ENCODE measurements at places on chromosomes 2 and 18.

- DNase-seq, result no peak
These were observed 34.3 kb downstream of the NETO1 start for GRCh38 chr18:72833471-72833870.

DNA sequence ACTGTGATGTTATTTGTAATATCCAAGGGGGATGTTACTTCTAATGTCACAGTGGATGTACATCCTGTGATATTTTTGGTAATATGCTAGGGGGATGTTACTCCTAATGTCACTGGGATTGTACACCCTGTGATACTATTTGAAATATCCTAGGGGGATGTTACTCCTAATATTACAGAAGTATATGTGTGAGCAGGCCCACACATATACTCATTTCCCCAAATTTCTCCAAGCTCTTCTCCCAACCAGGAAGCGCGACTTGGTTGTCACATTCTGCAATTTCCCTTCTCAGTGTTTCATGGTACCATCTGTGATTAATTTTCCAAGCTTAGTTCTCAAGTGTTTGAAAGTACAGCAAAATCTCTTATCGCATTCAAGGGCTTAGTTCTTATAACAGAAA, 29.5 kb upstream of the CHN1 start:
- no peak for DNase-seq

- no peak for DNase-seq
These were observed 134.8 kb downstream of the TCF4 start for GRCh38 chr18:55453186-55453585.

- no peak for DNase-seq
These were observed 44.1 kb downstream of the KLHL29 start for GRCh38 chr2:23429036-23429435.

- no peak for DNase-seq
These were observed 518.0 kb downstream of the CNTNAP5 start for GRCh38 chr2:124542932-124543640.

GRCh38 chr2:215461836-215462532, 26.1 kb upstream of the FN1 start:
- DNase-seq, result no peak

GRCh38 chr18:23926571-23926970, 88.0 kb upstream of the TTC39C start:
- no peak for DNase-seq

DNA sequence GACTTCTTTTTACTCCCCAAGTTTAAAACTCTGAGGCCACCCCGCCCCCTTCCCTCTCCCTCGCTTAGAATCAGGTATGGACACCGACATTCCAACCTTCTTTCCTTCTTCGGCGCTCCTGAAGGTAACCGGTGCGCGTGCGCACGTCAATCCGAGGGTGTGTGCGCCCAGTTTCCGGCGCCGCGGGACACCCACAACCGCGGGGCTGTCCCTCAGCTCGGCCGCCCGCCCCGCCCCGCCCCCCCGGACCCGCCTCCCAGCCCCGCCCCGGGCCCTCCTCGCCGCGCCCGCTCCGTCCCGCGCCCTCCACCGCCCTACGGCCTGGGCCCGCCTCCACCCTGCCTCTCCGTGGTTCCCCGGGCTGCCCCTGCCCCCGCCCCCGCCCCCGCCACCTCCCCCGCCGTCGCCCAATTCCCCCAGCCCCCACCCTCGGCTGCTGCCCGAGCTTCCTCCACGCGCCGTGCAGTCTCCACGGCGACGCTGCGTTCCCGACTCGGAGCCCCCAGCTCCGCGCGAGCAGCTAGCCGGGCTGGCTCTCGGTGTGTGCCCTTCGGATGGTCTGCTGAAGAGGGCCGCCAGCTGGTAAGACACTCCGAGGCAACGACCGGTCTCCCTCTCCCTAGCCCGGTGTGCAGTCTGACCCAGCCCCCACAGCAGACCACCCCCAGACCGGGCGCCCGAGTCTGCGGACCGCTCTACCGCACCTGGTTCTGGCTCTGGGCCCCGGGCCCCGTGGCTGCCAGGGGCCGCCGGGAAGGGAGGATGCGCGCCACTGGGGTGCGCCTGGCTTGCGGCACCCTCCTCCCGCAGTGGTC, 635 bp downstream of the ERICH2 start:
- DNase-seq, result peak; percentile 43

- no peak for DNase-seq
These were observed 239.7 kb upstream of the FBXO11 start for GRCh38 chr2:48145845-48146452.

DNA sequence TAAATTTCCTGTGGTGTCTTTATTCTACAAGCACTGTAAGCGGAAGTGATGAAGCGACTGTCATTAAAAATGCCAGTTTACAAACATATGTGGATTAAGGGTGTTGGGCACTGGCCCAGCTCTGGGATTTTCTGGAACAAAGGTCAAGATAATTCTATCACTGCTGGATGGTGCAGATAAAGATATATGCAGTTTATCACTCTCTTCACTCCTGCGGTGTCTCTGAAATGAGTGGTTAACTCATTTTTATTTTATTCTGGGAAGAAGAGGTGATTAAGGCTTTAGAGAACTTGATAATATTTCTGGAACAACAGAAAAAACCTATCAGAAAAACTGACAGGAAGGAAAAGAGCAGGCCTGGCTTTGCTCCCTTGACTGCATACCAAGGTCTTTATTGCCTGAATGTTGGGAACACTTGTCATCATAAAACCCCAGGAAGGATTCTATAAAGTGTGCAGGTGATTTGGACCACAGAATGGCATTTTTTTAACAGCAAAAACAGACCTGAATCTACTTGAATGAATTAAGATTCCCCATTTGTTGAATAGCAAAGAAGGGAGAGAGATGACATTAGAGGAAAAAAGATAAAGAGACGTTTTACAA, 32.4 kb downstream of the ABCB11 start:
- no peak for DNase-seq

- DNase-seq, result no peak
These were observed 971.0 kb upstream of the CDH2 start for GRCh38 chr18:29147944-29148343.

- DNase-seq, result no peak
These were observed 2.1 kb downstream of the GBX2 start for GRCh38 chr2:236165842-236166795.

- DNase-seq, result no peak
These were observed 151.1 kb downstream of the MBP start for GRCh38 chr18:76981396-76981968.

DNA sequence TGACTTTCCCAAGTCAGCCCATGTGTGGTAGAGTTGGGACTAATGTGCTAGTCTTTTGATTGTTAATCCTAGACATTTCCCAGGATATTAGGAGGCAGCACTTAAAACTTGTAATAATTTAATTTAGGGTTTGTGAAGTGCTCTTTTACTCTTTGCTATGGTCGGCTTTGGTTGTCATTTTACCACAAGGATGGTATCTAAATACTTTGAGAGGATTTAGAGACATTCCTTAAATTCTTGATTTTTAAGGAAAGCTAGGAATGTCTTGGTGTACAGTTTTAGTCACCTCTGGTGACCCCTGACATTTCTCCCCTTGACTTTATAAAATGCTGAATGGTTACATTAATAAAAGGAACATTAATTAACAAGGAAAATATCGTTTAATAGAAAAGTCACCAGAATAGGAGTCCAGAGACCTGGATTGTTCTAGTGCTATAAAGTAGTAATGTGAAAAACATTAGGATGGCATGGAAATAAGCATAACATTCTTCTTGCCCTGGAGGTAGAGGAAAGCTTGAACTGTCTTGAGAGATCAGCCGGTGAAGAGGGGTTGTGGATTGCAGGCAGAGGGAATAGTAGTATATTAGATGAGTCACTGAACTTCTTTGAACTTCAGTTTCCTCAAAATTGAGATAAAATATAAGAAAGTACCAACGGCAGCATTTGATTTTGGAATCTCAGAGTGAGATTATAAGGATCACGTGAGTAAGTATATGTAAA, 209.2 kb downstream of the MCFD2 start:
- no peak for DNase-seq

- DNase-seq, result no peak
These were observed 8.6 kb upstream of the SEH1L start for GRCh38 chr18:12939162-12939561.

DNA sequence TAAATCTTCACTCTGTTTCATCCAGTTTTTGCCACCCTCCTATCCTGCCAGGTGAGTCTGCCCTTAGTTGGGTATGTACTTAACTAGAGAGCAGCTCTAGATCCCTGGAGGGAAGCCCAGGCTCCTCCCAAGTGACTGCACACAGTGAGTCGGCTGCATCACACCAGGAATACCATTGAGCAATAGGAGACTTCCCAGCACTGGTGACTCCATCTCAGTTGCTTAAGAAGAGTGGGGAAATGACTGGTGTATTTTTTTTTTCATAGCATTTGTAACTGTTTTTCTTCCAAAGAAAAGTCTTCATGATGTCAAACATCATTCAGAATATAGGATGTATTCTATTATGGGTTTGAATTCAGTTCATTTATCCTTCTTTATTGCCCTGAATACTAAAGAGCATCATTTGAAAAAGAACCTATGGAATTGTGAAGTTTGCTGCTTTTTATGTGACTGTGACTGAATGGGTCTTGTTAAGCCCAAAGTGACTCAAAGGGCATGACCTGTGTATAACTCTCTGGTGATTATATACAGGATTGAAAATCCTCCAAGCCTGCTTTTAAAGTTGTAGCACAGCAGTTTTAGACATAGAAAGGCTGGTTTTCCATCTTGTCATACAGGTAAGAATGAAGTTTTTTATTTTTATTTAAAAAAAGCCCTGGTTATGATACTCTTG, 84.3 kb downstream of the MAP3K20 start:
- DNase-seq, result no peak

GRCh38 chr2:146844226-146844990, 1000.4 kb upstream of the ACVR2A start:
- DNase-seq, result no peak

GRCh38 chr2:217076657-217077232, 216.9 kb upstream of the TNP1 start:
- no peak for DNase-seq

GRCh38 chr2:20108655-20109396, 57.4 kb upstream of the LAPTM4A start:
- no peak for DNase-seq

GRCh38 chr2:206083602-206084438, 2.2 kb downstream of the INO80D start:
- no peak for DNase-seq

GRCh38 chr18:77101410-77102258, 30.9 kb downstream of the MBP start:
- peak; percentile 45 for DNase-seq

DNA sequence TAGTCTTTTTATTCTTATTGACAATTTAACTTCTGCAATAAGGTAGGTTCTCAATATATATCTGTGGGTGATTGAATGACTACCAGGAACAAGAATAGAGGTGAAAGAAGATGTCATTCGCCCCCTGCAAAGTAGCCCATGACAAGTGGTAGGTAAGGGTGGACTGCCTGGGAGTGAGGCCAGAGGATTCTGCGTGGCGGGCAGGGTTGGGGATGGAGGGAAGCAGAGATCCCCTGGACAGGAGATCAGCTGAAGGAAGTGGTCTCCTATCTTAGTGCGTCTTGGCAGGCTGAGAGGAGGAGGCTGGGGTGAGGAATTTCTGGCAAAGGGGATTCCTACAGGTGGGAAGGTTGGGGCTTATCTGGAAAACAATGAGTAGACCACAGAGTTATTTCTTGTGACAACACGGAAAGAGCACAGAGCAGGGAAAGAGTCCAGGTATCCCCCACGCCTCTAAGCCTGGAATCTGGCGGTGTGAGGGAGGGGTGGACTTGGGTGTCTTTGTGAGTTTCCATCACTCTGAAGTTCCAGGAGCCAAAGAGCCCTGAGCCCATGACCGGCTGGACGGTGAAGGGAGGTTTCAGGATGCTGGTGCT, 21.5 kb upstream of the MYCN start:
- no peak for DNase-seq

- DNase-seq, result no peak
These were observed 35.3 kb upstream of the CAB39 start for GRCh38 chr2:230677201-230677946.

DNA sequence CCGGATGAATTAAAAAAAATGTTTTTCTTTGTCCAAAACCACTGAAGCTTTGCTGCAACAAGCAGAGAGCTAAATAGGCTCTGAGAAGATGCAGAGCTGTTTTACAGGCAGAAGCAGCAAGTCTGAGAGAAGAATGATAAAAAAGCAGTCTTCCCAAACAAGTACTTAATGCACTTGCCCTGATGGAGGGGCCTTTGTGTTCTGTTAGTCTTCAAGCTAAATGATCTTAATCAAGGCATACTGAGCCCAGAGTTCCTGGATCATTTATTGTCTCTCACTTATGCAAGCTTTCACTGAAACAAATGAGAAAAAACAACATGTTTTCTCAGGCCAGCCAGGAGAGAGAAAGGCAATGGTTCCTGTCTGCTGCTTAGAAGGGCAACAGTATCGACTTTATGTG, 152.5 kb downstream of the CLIP4 start:
- DNase-seq, result no peak

DNA sequence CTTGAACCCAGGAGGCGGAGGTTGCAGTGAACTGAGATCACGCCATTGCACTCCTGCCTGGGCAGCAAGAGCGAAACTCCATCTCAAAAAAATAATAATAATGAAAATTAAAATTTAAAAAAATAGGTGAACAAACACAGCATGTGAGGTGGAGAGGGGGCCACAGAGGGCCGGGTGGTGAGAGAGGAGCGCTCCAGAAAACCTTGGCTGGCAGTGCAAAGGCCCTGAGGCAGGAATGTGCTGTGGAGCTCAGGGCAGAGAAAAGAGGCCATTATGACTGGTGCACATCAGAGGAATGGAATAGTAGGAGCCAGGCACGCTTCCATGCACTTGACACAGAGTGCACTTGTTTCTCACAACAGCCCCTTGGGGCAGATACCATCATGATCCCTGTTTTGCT, 21.6 kb upstream of the SCLY start:
- DNase-seq, result no peak

GRCh38 chr2:45570671-45571334, 40.3 kb downstream of the SRBD1 start:
- DNase-seq, result no peak

DNA sequence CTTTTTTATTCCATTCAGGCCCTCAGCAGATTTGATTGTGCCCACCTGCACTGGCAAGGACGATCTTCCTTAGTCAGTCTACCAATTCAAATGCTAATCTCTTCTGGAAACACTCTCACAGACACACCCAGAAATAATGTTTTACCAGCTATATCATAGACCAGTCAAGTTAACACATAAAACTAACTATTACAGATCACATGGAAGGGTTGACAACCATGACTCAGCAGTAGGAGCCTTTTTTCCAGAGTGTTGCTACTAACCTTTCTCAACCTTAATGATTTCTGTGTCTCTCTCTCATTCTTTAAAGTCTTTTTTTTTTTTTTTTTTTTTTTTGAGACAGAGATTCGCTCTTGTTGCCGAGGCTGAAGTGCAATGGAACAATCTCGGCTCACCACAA, 143.5 kb upstream of the MSH6 start:
- no peak for DNase-seq

DNA sequence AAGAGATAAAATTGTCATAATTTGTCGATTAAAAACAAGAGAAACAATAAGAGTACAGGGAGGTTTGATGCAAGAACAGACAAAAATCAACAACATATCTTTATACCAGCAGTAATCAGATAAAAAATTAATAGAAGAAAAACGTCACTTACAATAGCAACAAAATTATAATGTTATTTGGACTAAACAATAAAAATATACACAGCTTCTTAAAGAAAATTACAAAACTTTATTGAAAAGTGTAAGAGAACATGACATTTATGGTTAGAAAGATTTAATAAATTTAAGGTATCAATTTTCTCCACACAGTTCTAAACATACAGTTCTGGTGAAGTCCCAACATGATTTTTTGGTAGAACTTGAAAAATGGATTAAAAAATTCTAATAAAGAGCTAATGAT, 12.8 kb downstream of the RNF138 start:
- DNase-seq, result no peak

GRCh38 chr2:111975819-111976218, 77.4 kb downstream of the MERTK start:
- DNase-seq, result no peak

GRCh38 chr2:133843091-133843490, 274.8 kb upstream of the NCKAP5 start:
- DNase-seq, result no peak

All from stimulated activated CD4-positive, alpha-beta T cell treated with anti-CD3 and anti-CD28 coated beads, TNF-alpha, amount 100 ng/mL, for 24 hours (primary cell).